ENCODE measurements at places on chromosomes 7 and 10.
A peak's percentile ranks its signal among the peaks of the same experiment; 100 is the strongest.

- DNase-seq: no peak
Observed at GRCh38 chr10:96494694-96495093, 19.0 kb downstream of the TLL2 start.

DNA sequence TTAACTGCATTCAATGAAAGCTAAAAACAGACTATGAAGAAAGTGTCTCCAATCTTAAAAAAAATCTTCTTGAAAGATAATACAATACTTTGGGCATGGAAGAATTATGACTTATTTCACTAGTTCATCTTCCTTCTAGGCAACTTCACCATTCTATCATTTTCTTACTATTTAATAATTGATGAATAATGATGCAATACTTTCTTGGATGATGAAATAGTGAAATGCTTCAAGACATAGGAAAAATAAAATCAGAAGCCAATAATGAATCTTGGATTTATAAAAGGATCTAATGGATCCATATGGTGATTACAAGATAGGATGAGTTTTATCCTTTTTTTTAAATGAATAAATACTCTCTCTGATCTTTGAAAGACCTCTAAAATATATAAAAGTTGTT is 4.4 kb downstream of the DMBT1 start:
- no peak for DNase-seq

DNA sequence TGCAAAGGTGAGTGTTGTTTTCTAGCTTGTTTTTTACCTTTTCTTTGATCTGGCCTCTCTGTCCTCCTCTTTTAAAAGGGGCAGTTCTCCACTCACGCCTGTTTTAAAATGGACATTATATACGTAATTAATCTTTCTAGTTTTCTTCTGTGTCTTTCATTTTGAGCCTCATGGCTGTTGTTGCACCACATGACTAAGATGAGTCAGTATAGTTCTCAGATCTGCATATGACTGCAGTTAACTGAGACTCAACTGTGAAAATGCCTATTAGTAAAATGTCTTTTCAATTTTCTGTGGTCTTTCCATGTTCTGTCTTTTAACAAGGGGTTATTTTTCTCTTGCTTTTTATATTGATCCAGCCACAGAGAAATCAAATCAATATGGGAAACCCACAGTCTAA is 296.1 kb downstream of the CDK14 start:
- DNase-seq: no peak

DNA sequence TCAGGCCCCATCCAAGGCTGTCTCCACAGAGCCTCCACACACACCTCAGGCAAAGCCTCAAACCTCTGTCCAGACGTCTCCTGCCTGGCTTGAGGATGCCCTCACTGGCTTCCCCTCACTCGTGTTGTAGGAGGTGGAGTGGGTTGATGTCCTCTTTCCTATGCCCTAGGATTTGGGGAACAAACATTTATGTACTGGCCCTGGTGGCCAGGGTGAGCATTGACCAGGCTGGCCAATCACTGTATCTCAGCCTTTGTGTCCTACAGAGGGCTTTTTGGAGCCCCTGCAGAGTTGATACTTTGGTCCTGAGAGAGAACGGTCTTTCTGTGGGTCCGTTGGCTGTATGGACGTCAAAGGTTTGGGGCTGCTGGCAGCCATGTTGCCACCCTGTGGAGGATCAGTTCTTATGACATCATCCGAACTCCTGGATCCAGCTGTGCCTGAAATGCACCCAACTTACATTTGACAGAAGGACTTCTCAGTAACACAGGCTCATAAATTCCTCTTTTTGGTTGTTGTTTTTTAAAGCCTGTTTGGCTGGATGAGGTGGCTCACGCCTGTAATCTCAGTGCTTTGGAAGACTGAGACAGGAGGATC is 2.3 kb upstream of the GRID2IP start:
- DNase-seq: no peak

- DNase-seq: no peak
Observed at GRCh38 chr10:132523561-132524442, 13.8 kb upstream of the INPP5A start.

GRCh38 chr7:104933521-104933988 is 80.5 kb upstream of the KMT2E start:
- DNase-seq: no peak

GRCh38 chr7:71325151-71325550 is 193.2 kb downstream of the GALNT17 start:
- DNase-seq: no peak

GRCh38 chr10:14873090-14873760 is 5.4 kb upstream of the SUV39H2 start:
- DNase-seq: no peak

DNA sequence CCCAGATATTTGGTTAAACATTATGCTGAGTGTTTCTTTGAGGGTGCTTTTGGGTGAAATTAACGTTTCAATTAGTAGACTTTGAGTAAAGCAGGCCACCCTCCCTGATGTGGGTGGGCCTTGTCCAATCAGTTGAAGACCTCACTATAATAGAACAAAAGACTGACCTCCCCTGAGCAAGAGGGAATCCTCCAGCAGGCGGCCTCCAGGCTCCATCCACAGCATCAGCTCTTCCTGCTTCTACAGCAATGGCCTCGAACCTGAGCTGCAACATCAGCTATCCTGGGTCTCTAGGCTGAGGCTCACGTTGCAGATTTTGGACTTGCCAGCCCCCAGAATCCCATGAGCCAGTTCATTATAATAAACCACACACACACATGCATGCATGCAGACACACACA is 104.2 kb downstream of the PFKFB3 start:
- DNase-seq: no peak

DNA sequence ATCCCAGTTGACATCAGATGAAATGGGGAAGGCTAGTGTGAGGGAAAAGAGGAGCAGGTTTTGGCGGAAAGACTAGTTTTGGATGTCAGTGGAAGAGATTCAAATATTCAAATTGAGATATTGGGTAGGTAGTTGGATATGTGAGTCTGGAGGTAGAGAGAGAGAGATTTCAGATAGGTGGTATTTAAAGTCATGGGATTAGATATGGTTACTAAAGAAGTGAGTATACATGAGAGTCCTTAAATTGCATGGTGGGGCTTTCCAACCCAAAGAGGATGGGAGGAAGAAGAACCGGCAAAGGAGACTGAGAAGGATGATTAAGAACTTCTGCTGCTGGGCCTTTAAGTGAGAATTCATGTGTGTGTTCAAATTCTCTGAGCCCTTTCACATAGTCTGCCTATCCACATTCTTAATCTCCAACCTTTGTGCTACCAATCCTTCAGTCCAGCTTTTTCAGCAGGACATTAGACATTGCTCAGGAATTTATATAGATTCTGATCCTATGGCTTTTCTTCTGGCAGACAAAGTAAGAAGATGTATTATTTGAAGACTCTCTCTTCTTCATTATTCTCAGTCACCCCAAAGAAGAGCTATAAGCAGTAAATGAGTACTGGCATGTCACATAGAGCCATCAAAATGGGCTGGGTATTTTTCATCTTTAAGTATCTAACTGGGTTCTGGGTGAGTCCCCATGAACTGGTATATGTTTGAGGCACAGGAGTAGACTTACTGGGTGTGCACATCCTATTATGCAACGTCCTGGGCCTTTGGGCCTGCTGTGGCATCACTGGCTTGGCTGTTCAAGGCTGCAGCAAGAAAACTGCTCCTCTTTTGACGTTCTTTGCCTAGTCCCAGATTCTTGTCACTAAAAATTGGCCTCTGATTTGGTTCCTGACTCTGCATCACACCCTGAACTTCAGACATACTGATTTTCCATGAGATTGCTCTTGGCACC is 33.6 kb downstream of the ST7 start:
- no peak for DNase-seq

GRCh38 chr10:78407966-78408365 is 374.3 kb downstream of the RPS24 start:
- DNase-seq: no peak

DNA sequence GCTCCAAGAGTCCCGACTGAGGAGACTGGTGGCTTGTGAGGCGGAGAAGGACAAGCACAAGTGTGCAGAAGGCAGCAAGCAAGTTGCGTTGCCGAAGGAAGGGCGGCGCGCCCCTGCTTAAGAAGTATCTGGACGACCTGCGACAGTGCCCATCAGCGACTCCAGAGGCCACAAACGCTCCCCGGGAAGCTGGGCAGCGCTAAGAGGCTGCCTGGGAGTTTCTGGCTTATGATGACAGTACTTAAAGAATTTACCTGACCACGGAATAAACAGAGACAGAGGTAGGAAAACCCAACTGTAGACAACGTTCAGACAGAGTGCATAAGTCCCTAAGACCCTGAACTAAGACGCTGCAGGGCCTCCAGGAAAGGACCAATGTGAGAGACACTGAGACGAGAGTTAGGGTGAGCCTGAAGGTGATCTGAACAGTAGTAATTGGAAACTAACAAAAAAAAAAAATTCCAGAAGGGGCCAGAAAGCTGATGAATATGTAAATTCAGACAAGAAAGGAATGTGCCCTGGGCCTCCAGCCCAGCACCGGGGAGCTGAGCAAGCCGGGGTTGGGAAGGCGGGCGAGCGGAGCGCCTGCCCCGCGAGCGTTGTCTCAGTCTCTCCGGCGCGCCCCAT is 1.0 kb downstream of the OSBPL3 start:
- DNase-seq: no peak

DNA sequence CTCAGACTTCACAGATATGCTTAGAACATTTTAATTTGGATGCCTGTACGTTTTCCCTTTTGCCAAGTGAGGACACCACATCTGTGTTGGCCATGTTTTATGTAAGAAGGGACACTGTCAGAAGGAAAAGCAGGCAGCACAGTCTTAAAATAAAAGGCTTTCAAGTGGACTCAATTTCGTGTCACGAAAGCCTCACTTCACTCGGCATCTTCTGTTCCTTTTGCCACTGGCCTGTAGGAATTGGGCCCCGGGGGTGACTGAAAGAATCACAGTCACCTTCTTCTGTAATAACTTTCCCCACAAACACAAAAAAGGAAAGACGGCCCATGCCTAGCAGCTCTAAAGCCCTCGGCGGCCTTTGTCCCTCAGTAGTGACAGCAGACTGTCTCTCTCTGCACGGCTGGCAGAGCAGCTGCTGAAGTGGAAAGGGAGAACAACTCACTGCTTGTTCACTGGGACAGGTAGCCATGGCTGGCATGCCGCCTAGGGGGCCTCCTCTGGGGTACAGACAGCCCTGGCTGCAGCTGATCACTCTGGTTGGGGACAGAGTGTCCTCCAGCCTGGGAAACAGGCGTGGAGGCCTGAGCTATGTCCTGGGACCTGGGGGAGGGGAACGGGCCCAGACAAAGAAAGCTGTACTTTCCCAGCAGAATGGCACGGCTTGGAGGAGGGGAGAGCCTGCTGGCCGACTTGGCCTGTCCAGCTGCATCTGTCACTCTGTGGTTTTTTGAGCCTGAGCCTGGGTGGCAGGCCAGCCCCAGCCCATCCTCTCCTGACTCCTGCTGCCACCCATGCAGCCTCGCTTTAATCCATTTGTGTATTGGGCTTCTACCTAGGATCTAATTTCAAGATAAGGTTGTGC is 4.4 kb downstream of the RASSF4 start:
- DNase-seq: no peak

GRCh38 chr10:51649064-51649463 is 50.3 kb downstream of the CSTF2T start:
- no peak for DNase-seq

DNA sequence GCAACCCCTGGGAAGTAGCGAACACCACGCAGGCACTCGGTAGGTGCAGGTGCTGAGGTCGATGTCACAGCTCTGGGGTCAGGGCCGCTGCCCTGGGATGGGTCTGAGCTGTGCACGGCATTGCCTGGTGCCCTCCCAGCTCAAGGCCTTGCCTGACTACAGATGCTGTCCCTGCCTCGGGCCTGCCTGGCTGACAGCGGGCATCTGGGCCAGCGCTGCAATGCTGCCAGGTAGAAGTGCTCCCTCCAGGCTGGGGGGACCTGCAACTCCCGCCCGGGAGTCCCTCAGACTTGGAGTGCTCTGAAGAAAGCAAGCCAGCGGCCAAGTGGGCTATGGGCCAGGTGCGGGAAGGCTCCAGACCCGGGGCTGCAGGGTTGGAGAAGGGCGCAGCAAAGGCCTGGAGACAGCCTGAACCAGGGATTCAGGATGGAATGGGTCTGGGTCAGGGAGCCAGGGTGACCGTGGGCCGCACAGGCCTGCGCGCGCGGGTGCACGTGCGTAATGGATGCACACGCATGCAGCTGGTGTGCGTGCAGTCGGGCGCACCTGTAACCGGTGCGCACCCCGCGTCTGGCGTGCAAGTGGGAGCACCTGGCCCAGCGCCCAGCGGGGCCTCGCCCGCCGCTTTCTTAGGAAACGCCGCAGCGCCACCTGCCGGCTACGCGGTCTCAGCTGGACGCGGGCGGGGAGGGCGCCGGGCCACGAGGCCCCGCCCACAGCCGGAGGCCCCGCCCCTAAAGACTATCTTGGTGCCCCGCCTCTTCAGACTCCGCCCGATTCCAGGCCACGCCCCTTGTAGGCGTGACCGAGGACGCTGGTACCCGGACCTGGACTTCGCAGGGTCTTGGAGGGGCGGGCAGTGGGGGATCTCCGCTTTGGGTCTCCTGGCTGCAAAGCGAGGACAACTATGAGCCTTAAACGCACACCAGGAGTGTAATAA is 46.7 kb downstream of the MICALL2 start:
- DNase-seq: peak; percentile 94

- no peak for DNase-seq
Observed at GRCh38 chr10:114553436-114553835, 104.6 kb downstream of the ABLIM1 start.

DNA sequence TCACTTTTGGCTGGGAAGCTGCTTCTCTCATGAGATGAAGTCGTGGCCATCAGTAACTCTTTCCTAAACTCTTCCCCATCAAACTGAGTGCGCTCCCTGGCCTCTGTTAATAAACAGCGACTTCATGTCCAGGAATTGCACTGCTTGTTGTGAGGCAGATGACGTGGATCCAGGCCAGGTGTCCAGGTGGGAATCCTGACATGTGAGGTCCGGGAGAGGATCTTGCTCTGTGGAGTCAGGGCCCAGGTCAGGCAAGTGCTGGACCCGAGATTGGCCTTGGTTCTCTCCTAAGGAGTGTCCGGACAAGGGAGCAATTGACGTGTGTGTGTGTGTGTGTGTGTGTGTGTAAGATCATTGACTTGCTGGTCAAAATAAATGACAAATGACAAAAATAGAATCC is 362.7 kb downstream of the GLRX3 start:
- DNase-seq: no peak

- DNase-seq: no peak
Observed at GRCh38 chr7:55133630-55134358, 115.0 kb downstream of the EGFR start.

- no peak for DNase-seq
Observed at GRCh38 chr7:27051451-27051850, 44.3 kb downstream of the HOXA1 start.

DNA sequence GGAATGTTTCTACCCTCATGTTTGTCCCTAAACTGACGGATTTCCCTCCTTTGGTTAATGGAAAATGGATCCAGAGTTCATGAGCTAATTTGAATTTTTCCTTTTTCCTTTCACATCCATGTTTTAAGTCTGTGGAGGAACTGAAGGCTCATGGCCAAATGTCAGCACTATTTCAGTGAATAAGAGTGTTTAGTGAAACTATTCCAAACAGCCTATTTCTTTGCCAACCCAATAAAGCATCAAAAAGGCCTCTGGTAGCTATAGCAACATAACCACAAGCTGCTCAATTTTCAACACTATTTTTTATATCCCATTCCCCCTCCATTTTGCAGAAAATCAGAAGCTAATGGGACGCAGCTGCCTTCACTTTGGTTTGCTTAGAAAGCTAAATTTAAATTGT is 1454.1 kb downstream of the GATA3 start:
- DNase-seq: no peak
